ENCODE measurements at places on chromosomes 12 and 14.

DNA sequence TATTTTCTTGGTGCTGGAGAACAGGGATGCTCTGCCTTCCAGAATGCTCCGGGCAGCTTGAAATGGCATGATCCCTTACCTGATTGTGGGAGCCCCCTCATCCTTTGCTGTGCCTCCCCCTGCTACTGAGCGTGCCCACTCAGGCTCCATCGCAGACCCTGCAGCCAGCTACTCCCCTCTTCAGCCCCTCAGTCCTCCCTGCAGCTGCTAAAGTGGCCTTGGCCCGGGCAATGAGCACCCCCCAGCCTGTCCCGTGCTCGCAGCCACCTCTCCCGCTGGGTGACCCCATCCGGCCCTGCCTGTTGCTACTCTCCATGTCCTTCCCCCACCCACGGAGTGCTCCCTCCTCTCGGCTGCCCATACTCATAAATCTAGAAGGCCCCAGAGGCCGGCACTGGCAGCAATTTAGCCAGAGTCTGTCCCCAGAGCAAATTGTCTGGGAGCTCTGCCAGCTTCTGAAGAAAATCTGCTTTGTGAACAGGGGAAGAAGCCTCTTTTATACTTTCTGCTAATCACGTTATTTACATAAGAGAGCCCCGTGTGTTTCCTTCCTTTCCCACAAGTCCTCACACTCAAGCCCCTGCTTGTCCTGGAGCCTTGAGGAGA is 143.7 kb upstream of the FRMD6 start:
- no peak for DNase-seq

DNA sequence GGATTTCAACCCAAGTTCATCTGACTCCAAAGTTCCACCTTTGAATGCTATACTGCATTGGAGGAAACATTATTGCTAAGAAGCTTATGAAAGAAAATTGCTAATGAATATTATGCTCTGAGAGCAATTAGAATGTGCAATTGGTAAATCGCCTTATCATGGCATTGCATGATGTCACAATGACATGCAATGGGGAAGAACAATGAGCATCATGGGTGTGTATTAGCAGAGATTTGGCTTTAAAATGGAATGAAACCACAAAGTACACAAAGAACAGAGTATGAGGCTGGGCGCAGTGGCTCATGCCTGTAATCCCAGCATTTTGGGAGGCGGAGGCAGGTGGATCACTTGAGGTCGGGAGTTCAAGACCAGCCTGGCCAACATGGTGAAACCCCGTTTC is 34.7 kb downstream of the FOS start:
- no peak for DNase-seq

- peak; percentile 41 for DNase-seq
These were observed 58.1 kb downstream of the PLEKHG3 start for GRCh38 chr14:64762044-64763034.

- DNase-seq, result no peak
These were observed 74.8 kb downstream of the GRIP1 start for GRCh38 chr12:66603981-66604479.

- DNase-seq, result no peak
These were observed 428.7 kb downstream of the RERGL start for GRCh38 chr12:17661250-17661649.
